ENCODE measurements at places on chromosomes 2 and 18. TPM values are rescaled to one million over a fixed set of nuclear protein-coding genes. Genes with fewer than 3 reads are reported as not detected.

DNA sequence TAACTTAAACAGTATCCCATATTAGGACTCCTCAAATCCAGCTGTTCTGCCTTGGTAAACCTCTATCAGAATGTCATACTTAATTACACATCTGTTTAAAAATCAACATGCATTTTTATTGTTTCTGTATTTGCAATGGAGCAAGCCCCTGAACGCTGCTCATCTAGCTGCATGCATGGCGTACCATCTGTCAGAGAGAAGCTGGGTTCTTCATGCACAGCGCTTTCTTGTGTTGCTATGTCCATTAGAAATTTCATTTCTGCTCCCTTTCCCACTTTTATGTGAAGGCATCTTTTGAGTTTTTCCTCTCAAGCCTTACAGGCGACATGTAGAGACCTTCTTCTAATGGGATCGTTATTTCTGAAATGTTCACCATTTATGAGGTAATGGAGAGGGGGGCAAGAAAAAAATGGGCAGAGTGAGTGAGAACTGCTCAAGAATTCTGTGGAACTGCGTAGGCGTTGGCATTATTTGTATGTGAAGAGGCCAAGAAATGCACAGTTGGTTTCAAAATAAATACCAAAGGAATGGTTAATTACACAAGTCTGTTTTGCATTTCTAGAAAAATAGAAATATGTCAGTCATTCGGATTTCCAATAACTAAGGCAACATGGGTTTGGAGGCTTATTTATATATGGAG is 31.6 kb downstream of the INSIG2 start:
- no peak for DNase-seq
- no peaks in the 10 kb centered on the region for H3K27me3 ChIP-seq
- no peak overlapping the region for H3K27ac ChIP-seq
- H3K36me3 ChIP-seq = no peaks in the 10 kb centered on the region

ASB18 gene
- not detected for total RNA-seq

CYTIP gene
- total RNA-seq = 0.70 TPM

- no peaks in the 10 kb centered on the region for H3K36me3 ChIP-seq
- no peak within 1 kb of the TSS for H3K27ac ChIP-seq
- peaks cover 27% of the 10 kb centered on the region for H3K27me3 ChIP-seq
- H3K4me1 ChIP-seq = no peaks in the 10 kb centered on the region
- peak within 1 kb of the TSS; percentile 75 for H3K4me3 ChIP-seq
Observed at GRCh38 chr2:222671259-222672067, at the start of gene MOGAT1. Gene MOGAT1 (plus strand): TSS chr2:222671658. CDS start chr2:222671786, 128 bp downstream.

- peaks cover 53% of the 10 kb centered on the region for H3K27me3 ChIP-seq
- H3K4me3 ChIP-seq = no peak overlapping the region
- H3K27ac ChIP-seq = peak overlapping the region; percentile 4
- peaks cover 4% of the 10 kb centered on the region for H3K4me1 ChIP-seq
- H3K36me3 ChIP-seq = no peaks in the 10 kb centered on the region
Observed at GRCh38 chr18:58117786-58118403, 73.9 kb downstream of the NEDD4L start.

DNA sequence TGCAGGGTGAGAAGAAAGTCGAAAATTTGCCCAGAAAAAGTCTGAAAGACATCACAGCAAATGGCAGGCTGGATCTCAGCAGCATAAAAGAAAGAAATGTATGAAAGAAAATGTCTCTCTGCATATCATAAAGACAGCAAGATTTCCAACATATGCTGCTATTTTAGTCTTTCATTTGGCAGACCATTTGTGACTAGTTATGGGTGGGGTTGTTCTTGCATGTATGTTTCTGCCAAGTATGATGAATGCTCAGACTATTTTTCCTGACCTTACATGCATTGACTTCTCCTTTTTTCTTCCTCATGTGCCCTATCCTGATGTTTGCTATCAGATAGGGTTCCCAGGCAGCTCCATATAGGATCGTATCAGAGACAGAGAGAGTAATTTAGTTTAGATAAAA is 58.5 kb upstream of the PARD3B start:
- no peak overlapping the region for H3K4me3 ChIP-seq
- no peaks in the 10 kb centered on the region for H3K27me3 ChIP-seq
- no peaks in the 10 kb centered on the region for H3K4me1 ChIP-seq
- H3K27ac ChIP-seq = no peak overlapping the region
- DNase-seq = no peak

GRCh38 chr2:20796374-20796791 is 26.5 kb downstream of the LDAH start:
- no peak overlapping the region for H3K27ac ChIP-seq
- no peaks in the 10 kb centered on the region for H3K4me1 ChIP-seq
- no peak for DNase-seq
- H3K4me3 ChIP-seq = no peak overlapping the region
- peaks cover 19% of the 10 kb centered on the region for H3K36me3 ChIP-seq

- no peaks in the 10 kb centered on the region for H3K27me3 ChIP-seq
- no peaks in the 10 kb centered on the region for H3K4me1 ChIP-seq
- no peaks in the 10 kb centered on the region for H3K36me3 ChIP-seq
- DNase-seq = no peak
Observed at GRCh38 chr2:157355618-157356017, 30.0 kb upstream of the ERMN start.

SOX11 gene
- total RNA-seq = 48.9 TPM

- H3K4me1 ChIP-seq = peaks cover 9% of the 10 kb centered on the region
- H3K4me3 ChIP-seq = no peak overlapping the region
- no peaks in the 10 kb centered on the region for H3K36me3 ChIP-seq
- no peaks in the 10 kb centered on the region for H3K27me3 ChIP-seq
Observed at GRCh38 chr18:63085611-63086010, 234.0 kb downstream of the BCL2 start.

DNA sequence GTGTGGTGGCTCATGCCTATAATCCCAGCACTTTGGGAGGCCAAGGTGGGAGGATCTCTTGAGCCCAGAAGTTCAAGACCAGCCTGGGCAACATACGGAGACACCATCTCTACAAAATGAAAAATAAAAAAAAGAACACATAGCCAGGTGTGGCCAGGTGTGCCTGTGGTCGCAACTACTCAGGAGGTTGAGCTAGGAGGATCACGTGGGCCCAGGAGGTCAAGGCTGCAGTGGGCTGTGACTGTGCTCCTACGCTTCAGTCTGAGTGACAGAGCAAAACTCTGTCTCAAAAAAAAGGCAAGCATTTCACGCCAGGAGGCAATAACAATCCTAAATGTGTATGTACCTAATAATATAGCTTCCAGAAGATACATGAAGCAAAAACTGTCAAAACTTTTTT is 27.8 kb downstream of the USP40 start:
- H3K4me3 ChIP-seq = no peak overlapping the region
- H3K36me3 ChIP-seq = no peaks in the 10 kb centered on the region
- H3K27me3 ChIP-seq = no peaks in the 10 kb centered on the region
- no peaks in the 10 kb centered on the region for H3K4me1 ChIP-seq
- no peak overlapping the region for H3K27ac ChIP-seq
- no peak for DNase-seq
